ENCODE measurements at places on chromosomes 12 and 14.

DNA sequence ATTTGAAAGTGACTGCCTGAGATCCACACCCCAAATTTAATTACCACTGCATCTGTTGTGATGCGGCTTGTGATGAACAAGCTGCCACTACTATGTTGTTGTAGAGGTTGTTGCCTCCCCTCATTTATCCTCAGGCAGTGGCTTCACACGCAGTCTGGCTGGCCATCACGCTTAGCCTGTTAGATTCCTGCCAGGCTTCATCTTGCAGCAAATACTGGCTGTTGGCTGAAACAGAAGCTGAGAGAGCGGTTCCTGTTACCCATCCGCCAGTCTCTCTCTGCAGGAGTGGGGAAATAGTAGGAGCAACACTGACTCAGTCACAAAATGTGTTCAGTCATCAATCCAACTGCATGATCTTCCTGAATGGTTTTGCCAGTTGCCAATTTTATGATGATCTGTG is 934.4 kb downstream of the FLRT2 start:
- no peak for DNase-seq

DNA sequence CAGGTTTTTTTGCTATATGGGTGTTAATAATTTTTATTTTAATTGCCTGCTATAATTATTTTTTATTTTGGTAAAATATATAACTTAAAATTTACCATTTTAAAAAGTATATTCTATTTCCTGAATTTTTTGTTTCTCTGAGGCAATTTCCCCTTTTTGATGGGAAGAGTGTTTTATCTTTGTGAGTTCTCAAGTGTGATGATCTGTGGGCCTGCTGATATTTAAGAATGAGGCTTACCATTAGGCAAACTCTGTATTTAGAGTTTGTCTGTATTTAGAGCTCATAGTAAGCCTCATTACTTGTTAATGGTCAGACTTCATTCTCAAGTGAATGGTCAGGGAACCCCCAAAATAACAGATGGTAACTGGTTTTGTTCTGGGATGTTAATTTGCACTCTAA is 48.0 kb downstream of the WNK1 start:
- DNase-seq, result no peak

GRCh38 chr14:39097159-39097558 is 5.9 kb downstream of the SEC23A start:
- no peak for DNase-seq

DNA sequence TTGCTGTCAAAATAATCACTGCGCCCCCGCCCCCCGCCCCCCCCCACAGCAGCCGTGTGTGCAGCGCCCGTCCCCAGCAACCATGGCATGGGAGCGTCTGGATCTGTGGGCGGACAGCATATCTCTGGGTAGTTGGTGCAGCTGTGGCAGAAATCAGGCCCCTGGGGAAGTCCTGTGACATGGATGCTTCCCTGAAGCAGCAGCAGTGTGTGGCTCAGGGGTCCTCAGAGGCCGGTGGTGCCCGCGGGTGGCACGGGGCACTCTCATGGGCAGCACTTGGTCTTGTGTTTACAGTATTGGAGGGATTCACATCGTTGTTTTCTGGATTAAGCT is 19.2 kb downstream of the XRCC3 start:
- no peak for DNase-seq

DNA sequence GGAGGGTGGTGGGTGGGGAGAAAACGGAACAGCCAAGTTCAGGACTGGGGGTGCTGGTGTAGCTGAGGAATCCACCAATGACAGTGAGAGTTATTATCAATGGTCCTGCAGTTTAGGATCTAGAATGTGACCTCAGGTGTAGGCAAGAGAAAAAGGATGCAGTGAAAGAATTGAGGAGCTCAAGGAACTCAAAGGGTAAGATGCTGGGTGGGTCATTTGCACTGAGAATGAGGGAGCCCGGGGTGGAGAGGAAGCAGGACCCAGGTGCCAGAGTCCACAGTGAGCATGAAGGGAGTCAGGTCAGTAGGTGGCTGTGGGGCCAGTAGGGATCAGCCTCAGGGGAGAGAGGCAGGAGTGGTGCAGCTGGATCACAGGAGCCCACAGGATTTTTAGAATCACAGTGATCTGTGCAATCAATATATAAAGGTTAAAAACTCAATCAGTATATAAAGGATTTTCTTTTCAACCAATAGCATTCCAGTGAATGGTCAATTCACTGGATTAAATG is 3.2 kb upstream of the KRT7 start:
- no peak for DNase-seq

- DNase-seq, result no peak
Measured at GRCh38 chr12:84034871-84035270, 877.7 kb downstream of the SLC6A15 start.

GRCh38 chr12:95848575-95849388 is 10.0 kb upstream of the SNRPF start:
- DNase-seq, result no peak

DNA sequence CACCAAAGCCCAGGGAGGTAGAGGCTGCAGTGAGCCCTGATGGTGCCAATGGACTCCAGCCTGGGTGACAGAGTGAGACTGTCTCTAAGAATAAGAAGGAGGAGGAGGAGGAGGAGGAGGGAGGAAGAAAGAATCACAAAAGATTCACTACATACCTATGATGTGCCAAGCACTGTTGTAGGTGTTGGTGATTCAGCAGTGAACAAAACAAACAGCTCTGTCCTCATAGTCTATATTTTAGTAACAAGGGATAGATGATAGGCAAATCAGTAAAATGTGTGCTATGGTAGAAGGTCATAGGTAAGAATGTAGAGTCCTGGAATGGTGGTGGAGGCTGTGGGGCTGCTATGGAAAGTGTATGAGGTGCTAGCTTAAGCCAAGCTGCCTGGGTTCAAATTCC is 18.0 kb upstream of the ABHD12B start:
- no peak for DNase-seq

DNA sequence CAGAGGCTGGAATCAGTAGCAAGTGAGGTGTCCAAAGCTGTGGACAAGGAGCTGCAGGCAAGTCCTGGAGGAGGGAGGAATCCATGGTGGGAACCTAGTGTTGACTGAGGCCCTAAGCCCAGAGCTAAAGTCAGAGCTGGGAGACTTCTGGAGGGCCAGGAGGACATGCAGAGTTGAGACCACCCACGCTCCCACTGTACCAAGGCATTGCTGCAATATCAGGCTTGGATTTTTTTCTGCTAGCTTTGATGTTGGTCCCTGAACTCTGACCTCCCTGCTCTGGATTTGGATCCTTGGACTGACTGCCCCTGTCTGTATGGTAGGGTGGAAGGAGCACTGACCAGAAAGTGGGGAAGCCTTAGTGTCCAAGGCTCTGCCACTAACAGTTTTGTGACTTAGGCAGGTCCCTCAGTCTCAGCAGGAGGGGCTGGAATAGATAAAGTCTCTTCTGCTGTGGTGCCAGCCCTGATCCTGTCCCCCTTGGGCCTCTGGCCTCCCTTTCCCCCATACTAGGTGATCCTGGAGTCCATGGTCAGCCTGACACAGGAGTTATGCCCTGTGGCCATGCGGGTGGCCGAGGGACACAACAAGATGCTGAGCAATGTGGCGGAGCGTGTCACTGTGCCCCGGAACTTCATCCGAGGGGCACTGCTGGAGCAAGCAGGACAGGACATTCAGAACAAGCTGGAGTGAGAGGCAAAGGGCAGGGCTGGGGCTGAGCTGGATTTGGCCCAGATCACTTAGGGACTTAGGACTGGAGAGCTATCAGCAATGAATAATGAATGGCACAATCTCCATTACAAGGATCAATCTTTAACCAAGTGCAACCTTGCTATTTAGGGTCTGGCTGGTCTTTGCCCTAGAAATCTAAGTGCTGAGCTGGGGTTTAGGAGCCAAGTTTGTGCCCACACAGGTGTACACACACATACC is 9.4 kb downstream of the CARMIL3 start:
- no peak for DNase-seq

DNA sequence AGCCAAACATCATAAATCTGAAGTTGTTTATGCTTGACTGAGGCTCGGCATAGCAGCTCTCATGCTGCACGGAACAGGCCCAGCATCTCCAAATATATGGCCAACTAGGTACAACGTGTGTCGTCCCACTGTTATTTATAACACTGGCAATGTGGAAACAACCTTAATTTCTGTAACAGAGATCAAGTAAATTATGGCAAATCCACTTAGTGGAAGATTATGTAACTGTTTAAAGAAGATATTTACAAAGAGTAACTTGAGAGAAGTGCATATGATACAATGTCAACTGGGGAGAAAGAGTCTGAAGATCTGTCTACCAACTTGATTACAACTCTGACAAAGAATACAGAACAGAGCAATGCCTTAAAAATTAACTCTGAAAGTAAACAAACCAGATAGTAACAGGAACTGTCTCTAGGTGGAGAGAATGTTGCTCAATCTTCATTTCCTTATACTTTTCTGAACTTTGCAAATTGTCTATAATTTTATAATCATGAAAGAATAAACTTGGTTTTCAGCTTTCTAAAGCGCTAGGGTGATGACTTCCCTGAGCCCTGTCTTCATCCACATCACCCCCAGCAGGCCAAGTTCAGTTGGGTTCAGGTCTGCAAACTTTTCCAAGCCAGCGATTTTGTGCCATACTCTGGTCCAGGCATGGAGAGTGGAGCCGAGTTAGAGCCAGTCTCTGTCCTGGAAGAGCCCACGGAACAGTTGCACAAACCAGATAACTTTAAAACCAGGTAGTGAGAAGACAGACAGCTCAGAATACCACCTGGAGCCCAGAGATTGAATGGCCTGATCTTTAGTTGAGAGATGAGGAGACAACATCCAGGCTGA is 44.3 kb upstream of the BDKRB2 start:
- no peak for DNase-seq

- no peak for DNase-seq
Measured at GRCh38 chr12:24111616-24112015, 162.1 kb upstream of the SOX5 start.

- no peak for DNase-seq
Measured at GRCh38 chr14:24353559-24354481, 14.0 kb upstream of the RIPK3 start.

DNA sequence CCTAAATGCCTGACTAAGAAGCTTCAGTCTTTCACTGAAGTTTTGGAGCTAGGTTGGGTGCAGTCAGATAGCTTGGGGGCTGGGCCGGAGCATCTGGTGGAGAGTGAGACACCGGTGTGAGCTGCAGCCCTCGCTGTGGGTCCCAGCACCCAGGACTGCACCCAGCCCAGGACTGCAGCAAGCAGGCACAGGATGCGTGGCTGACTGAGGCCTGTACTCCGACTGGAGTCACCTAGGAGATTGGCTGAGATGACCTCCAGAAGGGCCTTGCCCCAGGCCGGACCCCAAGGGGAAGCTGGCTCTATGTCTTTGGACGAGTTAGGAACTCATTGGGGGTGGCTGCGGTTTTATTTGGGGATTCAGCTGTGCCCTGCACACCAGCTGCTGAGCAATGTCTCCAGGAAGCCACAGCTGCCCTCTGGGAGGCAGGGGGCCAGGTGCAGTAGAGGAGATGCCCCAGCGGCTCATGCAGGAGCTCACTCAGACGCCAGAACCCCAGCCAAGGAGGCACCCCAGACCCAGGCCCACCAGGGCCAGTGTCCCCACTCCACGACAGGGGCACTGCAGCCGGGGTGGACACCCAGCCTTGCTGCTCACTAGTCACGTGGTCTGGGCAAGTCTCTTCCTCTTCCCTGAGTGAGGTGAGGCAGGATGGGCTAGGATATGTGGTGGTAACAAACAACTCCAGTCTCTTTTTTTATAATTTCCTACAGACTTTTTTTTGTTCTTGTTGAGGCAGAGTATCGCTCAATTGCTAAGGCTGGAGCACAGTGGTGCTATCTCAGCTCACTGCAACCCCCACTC is 31.8 kb upstream of the RCOR1 start:
- no peak for DNase-seq

DNA sequence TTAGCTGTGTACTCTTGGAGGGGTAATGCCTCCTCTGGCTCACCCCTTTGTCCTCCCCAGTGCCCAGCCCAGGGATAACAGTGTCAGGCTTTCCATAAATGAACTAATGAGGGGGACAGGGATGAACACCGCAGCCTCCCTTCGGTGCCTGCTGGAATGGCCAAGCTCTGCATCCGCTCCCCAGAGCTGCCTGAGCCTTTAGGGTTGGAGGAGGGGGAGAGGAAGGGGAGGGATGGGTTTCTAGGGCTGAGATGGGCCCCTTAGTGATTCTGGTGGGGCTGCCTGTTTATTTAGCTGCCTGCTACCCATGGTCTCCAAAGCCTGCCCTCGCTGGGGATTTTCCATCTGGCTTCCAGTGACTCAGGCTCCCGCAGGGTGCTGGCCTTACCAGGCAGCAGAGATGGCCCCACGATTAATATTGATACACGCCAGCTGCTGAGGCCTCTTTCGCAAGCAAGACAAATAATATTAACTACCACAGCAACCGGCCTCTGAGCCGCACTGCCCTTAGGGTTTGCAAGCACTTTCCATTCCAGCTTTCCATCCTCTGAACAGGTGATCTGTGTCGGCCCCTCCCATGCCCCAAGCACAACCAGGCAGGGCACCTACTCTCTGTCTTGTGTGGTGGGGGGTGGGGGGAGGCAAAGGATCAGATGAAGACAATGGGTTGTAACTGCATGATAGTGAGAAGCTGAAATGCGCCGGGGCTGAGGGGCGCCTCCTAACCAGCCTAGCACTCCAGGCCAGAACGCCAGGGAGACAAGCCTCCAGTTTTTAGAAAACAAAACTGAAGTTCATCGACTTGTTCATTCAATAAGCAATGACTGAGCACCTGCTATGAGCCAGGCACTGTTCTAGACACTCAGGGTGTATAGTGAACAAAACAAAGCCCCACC is 56.7 kb downstream of the C14orf132 start:
- no peak for DNase-seq

DNA sequence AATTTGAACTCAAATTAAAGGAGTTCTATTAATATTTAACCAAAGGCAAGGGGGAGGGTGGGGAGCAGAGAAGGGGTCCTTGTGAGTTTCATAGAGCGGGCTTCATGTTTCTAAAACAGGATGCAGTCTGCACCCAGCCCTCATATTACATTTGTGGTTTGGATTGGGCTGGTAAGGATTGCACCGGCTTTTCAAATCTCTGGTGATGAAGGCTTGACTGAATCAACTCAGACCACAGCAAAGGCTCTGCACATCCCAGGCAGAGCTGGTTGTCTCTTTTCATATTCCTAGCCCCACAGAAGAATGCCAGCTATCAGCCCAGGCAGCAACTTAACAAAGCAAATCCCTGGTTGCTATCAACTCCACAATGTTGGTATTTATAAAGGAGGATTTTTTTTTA is 1221.4 kb downstream of the VRK1 start:
- DNase-seq, result peak; percentile 31

DNA sequence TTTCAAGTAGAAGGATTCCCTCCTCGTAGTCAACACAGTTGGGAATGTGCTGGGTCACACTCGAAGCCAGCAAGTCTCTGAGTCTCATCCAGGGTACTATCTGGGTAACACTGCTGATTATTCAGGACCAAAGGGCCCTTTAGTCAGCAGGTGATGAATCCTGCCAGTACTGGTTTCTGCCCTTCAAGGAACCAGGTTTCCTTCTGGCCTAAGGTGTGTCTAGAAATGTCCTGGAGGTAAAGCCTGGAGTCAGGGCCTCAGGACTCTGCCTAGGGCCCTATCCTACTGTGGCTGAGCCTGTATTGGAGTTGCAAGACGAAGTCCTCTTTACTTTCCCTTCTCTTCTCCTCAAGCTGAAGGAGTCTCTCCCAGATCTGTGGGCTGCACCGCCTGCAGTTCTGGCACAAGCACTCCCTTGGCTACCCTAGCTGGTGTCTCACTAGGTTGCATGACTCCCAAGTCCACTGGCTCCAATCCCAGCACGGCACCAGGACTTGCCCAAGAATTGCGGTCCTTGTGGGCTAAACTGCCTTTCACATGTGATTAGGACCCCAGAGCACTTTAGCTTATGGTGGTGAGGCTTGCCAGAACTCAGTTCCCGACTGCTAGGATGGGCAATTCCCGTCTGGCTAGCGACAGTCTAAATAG is 193.7 kb upstream of the PDE3A start:
- DNase-seq, result no peak

GRCh38 chr12:57575771-57576612 is 15.0 kb upstream of the PIP4K2C start:
- DNase-seq, result no peak
